ENCODE measurements at places on chromosomes 3 and 15.
A peak's percentile ranks its signal among the peaks of the same experiment; 100 is the strongest.

DNA sequence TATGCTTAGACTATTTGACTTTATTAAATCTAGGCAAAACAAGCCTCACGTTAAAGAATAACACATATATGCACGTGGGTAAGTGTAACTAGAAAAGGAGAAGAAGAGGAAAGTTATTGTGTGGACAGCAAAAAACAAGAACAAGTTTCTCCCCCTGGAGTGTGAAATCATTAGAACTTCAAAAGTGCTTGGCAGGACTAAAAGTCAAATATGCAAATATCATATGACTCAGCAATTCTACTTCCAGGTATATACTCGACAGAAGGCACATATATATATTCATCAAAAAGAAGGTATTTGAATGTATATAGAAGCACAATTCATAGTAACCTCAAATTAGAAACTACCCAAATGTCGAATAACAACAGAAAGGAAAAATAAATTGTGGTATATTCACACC lies 68.9 kb upstream of the STXBP5L start:
- DNase-seq = no peak

DNA sequence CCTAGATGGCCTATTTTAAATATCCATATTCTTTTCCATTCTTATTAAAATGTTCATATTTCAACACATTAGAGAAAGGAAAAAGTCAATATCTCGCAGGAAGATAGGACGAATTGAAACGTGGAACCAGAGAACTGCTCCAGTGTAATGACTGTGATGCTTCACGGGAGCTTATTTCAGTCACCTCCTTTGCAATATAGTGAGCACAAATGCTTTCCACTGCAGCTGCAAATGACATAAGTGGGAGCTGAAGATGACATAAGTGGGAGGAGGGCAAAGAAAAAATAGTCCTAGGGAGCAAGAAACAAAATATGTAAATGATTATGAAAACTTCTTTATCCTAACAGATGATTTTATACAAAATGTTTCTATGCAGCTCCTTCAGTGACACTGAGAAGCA lies 324.1 kb downstream of the ZNF385D start:
- DNase-seq = no peak

DNA sequence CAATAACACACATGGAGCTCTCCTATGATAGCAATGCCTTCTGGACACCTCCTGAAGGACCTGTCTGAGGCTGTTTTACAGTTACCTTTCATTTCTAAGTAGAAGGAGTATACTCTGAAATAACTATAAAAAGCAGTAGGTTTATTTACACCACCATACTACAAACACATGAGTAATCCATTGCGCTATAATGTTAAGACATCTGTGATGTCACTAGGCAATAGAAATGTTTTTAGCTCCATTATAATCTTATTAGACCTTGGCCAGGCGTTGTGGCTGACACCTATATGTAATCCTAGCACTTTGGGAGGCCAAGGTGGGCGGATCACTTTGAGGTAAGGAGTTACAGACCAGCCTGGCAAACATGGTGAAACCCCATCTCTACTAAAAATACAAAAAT lies 24.7 kb downstream of the PXK start:
- DNase-seq = no peak

GRCh38 chr3:141753399-141753798 lies 9.8 kb upstream of the GRK7 start:
- no peak for DNase-seq

DNA sequence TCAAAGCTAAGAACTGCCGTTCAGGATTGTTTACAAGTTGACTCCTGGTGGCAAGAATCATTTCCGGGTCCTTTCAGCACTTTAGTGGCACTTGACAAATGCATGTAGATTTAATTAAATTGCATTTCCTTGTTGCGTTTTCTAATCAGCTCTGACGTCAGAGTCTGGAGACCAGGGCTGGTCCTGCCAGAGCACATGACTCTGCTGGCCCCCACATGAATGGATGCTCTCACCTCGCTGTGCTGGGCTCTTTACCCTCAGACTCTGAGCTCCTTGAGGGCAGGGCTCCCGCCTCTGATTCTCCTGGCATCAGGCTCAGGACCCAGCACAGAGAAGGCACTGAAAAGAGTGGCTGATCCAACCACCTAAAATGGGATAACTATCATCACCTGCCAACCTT lies 69.4 kb downstream of the FEM1B start:
- DNase-seq = no peak

- no peak for DNase-seq
Measured at GRCh38 chr3:11514191-11514821, 129.4 kb downstream of the VGLL4 start.

DNA sequence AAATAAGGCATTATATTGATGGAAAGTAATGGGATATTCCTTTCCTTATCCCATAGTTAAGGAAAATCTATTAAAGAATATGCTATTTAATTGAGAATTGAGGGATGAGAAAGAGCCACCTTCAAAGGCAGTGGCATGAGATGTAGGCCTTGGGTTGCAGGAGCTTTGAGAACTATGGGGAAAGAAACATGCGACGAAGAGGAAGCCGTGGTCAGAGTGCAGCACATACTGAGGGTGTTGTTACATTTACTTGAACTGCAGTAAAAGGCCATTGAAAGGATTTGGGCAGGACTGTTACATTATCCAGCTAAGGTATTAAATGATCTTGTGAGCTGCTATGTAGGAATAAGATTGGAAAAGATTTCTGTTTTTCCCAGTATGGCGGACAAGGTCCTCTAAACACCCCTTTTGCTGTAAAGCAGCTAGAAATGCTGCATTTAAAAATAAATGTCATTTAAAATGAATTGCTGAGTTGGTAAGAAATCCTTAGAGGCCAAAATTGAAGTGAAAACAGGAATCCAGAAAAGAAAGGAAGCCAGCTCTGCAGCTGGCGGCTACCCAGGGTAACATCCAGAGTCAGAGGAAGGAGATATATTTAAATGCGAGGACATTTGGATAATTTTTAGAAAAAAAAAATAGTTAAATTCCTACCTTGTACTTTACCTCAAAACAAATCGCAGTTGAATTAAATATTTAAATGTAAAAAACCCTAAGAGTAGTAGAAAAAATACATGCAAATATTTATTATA lies 61.7 kb downstream of the IL1RAP start:
- no peak for DNase-seq

GRCh38 chr3:46578973-46579755 lies 13.1 kb upstream of the LRRC2 start:
- no peak for DNase-seq

DNA sequence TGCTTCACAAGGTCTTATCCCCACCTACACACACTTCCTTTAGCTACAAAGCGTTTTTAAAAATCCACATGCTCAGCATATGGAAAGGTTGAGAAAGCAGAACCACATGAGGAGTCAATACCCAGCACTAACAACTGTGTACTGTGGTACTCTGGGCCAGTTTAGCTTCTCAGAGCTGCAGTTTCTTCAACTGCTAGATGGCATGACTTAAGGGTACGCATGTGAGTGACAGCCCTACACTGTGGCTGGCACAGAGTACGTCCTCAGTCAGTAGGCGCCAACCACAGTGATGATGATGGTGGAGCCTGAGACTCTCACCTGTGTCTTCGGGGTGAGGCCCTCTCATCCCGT lies 17.4 kb downstream of the CCDC12 start:
- no peak for DNase-seq

- no peak for DNase-seq
Measured at GRCh38 chr15:82081914-82082762, 36.3 kb upstream of the MEX3B start.

- no peak for DNase-seq
Measured at GRCh38 chr15:61088675-61089074, 140.4 kb downstream of the RORA start.

DNA sequence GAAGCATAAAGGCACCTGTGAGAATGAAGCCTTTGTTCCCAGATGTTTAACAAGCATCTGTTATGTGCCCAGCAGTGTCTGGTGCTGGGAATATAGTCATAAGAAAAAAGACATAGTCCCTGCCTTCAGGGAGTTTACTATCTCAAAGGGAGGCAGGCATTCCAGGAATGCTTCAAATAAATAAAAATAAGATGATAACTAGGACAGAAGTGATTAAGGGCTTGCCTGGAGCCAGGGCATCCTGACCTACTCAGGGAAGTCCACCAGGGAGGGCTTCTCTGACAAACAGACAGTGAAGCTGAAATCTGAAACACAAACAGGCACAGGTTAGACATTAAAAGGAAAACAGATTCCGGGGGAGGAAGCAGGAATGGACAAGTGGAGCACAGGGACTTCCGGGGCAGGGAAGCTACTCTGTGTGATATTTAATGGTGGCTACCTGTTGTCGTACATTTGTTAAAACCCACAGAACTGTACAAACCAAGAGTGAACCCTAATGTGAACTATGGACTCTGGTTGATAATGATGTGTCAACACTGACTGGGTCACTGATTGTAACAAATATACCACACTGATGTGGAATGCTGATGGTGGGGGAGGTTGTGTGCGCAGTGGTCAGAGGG lies 53.3 kb downstream of the ITGB5 start:
- DNase-seq = no peak

DNA sequence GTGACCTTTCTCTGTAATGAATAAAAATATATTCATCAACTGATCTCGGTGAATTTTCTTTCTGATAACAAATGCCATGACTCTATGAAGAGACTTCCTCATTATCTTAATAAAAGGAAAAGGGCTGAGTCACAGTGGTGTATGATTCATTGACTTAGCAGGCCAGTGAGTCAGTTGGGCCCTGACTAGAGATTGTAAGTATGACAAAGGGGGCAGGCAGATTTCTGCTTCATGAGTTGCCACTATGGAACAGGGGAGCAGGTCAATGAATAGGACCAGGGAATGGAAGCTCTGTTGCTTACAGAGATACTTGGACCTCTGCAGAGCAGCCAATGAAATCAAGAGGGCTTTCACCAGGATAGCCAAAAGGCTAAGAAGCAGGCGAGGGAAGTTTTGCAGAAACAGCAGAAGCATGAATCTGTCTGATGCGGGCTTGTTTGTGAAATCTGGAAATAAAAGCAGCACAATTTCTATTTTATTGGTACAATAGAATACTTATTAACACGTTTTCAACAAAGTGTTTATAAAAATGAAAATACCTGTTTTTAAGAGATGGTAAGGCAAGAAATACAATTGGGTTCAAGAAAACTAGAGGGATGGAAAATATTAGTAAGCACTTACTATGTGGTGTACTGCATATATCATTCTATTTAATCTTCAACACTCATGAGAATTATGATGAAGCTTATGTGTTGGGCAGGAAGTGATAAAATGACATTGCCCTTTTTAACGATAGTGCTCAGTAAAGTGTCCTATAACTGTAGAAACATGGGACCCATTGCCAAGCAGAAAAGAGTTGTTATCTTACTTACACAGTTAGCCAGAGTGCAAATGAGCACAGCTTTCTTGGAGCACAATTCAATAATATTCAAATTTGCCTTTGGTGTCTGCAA lies 169.8 kb upstream of the MYRIP start:
- no peak for DNase-seq

GRCh38 chr3:18648868-18649462 lies 223.8 kb upstream of the SATB1 start:
- DNase-seq = no peak

DNA sequence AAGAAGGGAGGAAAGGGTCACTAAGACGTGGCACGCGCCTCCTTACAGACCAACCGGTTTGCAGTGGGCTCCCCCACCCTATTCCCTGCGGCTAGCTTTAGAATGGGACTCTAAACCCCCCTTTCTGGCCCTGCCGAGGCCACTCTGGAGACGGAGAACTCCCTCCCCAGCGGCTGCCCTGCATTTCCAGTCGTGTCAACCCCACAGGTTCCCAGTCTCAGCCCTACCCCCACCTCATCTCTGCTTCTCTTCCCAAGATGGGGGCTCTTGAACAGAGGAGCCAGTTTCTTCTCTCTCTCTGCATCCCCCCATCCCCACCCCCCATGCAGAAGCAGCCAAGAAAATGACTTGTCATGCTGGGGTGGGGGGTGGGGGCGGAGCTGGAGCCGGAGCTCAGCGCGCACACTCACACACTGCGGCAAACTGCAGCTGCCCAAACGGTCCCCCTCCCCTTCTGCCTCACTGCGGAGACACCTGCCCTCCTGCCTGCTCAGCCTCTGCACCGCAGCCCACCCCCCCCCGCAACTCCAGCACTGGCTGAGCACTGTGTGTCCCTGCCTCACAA lies 871 bp downstream of the MAP1A start:
- DNase-seq = peak; percentile 12

GRCh38 chr15:60218256-60218655 lies 179.5 kb downstream of the ANXA2 start:
- no peak for DNase-seq

DNA sequence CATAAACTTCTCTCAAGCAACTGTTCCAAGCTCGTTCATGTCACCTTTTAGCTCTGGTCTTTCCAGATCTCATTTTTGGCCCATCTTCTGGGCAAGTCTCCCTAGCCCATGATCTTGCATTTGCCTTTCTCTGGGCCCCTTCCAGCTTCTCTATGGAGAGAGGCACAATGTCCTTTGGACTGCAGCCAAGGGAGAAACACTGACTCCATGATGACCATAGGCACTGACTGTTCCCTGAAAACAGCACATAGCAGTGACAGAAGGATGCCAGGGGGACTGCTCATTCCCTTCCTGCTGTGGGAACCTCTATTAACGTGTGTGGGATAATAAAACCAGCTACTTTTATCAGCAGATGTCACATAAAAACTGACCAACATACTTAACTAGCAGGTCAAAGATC lies 60.3 kb downstream of the STRIT1 start:
- DNase-seq = no peak

DNA sequence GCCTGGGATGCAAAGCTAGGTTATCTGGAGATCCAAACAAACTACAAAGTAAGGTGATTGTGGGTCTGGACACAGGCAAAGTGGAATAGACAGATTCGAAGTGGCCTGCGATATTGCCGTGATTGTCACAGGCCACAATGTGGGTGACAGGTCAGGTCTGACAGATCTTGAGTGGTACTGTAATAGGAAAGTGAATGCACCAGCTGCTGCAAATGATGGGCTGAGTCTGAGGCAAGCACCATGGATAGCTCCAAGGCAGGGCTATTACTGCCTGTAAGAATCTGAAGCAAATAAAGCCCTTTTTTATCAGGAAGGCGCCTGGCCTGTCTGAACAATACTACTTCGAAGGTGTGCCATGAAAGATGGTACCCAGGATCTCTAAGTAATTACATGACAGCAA lies 10.0 kb downstream of the ARMC8 start:
- DNase-seq = no peak

GRCh38 chr3:126511291-126511690 lies 6.3 kb downstream of the UROC1 start:
- no peak for DNase-seq

DNA sequence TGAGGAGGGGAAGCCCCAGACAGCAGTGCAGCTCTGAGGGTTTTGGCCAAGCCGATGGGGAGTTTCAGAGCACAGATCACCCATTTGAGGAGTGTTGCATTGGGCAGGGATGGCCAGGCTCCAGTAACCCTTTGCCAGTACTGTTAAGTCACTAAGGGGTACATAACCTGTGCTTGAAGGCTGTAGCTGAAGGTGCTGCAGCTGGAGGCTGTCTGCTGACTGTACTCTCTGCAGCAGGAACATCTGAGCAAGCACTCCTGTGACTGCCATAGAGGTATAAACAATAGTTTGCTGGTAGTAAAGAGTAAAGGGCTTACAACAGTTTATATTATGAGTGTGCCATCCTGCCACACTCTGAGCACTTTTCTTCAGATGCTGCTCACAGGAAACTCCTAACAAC lies 297.8 kb downstream of the EPHA3 start:
- no peak for DNase-seq

GRCh38 chr3:159775372-159775961 lies 213.2 kb upstream of the IL12A start:
- DNase-seq = no peak

All from stimulated activated naive CD4-positive, alpha-beta T cell (primary cell).